ENCODE measurements at places on chromosomes 12 and 14.
A peak's percentile ranks its signal among the peaks of the same experiment; 100 is the strongest.

- no peak for DNase-seq
Measured at GRCh38 chr12:28086521-28087155, 103.6 kb upstream of the CCDC91 start.

- DNase-seq = peak; percentile 37
Measured at GRCh38 chr12:118103201-118103600, 610 bp downstream of the VSIG10 start.

GRCh38 chr14:28762303-28762954 is 4.2 kb upstream of the FOXG1 start:
- DNase-seq = no peak

DNA sequence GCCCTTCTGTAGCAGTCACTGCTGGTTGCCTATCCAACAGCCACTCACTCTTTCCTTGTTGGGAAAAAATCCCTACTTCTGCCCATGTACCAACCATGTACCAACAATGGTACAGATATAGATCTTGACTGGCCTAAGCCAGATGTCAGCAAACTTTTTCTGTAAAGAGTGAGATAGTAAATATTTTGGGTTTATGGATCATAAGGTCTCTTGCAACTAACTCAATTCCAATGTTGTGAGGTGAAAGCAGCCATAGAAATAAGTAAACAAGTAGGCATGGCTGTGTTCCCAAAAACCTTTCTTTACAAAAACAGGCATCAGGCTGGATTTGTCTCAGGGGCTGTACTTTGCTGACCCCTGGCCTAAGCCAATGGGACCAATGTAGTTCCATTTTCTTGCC is 73.5 kb downstream of the ARMH4 start:
- DNase-seq = no peak

DNA sequence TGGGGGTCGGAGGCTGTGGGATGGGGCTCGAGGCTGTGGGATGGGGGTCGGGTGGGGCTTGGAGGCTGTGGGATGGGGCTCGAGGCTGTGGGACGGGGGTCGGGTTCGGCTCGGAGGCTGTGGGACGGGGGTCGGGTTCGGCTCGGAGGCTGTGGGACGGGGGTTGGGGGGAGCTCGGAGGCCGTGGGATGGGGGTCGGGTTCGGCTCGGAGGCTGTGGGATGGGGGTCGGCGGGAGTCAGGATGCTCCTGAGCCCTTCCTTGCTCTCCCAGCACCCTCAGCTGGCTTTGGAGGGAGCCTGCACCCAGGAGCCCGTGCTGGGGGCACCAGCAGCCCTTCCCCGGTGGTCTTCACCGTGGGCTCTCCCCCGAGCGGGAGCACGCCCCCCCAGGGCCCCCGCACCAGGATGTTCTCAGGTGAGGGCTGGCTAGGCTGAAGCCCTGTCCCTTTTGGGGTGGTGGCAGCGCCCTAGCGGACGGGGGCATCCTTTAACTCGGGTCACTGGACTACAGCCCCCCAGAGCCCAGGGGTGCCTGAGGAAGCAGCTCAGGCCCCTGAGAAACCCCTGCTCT is 11.9 kb upstream of the PUS1 start:
- no peak for DNase-seq

- no peak for DNase-seq
Measured at GRCh38 chr14:101122237-101123141, 219.0 kb upstream of the RTL1 start.

- no peak for DNase-seq
Measured at GRCh38 chr12:49108958-49109404, 1.7 kb downstream of the LMBR1L start.

GRCh38 chr12:120402217-120402616 is 33.3 kb upstream of the MSI1 start:
- no peak for DNase-seq

DNA sequence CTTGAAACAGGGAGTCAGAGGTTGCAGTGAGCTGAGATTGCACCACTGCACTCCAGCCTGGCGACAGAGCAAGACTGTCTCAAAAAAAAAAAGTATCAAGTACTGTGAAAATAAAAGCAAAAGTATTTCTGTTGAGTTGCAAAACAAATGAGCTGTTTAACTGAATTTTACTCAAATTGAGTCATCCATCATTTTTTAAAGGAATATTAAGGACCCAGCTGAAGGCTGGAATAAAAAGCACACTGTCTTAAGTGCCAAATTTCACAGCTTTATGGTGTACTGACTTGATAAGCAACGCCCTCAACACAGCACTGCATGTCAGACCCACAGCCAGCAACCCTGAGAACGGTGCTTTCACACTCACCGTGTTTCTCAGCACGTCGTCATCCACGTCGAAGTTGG is 57.9 kb downstream of the AMN start:
- no peak for DNase-seq

DNA sequence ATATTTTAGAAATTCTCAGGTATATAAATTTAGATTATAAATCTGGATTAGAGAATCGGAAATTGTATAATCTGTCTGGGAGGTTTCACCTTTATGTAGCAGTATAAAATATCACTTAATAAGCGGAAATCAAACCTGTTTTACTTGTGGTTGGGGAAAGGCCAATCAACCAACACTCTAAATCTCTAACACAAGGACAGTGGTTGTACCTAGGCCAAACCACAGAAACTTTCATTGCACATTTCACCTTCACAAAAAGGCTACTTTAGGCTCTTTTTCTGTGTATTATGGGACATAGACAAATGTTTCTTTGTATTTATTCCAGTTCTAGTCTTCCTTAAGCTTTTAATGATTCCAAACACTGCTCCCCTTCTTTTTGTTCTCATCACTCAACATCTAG is 19.8 kb downstream of the ERH start:
- no peak for DNase-seq

DNA sequence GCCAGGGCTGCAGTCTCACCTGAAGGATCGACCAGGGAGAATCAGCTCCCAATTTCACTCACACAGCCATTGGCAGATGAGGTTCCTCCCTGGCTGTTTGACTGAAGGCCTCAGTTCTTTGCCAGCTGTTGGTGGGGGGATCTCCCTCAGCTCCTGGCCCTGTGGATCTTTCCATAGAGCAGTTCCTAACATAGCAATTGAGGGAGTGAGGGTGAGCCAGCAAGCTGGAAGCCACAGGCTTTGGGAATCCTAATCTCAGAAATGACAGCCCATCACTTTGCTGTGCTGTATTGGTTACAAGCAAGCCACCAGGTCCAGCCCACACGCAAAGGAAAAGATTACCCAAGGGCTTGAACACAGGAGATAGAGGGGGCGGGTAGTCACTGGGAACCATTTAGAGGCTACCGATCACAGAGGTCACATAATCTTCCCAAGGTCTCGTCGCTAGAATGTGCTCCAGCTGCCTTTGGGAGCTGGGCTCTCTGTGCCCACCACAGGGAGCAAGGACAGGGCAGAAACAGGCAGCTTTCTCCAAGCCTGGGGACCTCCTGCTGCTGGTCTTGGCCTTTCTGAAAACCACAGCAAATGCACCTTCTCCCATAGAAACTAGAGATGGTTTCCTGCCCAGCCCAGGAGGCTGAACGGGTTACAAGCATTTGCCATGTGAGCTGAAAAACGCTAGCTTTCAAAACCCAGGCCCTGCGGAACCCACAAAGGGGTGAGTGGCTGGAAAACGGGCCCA is 4.6 kb upstream of the OTUB2 start:
- DNase-seq = no peak

DNA sequence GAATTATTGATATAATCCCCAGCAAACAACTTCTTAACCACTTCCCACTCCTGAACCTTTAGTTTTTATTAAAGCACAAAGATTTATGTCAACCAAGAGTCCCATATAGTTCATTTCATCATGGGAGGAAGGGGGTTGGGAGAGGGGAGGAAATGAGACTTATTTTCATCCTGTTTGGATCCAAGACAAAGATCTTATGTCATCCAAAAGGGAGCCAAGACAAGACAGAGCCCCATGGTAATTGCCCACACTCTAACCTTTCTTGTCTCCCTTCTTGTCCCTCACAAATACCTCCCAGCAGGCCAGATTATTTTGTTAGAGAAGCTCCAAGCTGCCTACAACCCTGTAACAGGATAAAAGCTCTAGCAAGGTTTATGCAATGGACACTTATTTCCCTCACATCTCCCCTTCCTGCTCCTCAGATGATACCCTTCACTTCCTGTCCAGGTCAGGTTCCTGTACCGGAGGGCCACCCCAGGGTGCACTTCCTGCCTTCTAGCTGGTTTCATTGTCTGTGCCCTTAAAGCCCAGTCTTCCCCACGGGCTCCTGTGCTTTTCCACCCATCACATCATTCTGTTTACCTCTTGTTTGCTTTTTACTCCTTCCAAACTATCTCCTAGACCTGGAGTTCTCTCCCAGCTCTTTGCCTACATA is 123.7 kb upstream of the MDM1 start:
- DNase-seq = no peak

GRCh38 chr14:37063467-37064240 is 108.8 kb downstream of the SLC25A21 start:
- DNase-seq = no peak

- DNase-seq = no peak
Measured at GRCh38 chr12:27988594-27989233, 16.2 kb upstream of the PTHLH start.

DNA sequence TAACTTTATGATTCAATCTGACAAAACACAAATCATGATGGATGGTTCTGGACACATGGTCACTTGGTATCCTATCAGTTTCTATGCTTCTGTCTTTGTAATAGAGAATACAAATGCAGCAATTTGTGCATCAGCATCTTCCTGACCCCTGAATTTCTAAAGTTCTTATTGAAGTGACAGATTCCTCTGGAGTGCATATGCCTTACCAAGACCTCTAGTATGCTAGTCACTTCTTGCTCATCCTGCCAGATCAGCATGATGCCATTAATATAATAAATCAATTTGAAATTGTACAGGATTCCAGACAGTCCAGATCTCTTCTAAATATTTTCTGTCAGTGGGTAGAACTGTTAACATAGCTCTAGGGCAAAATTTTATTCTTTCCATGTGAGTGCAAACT is 40.6 kb upstream of the GLIPR1 start:
- no peak for DNase-seq

- no peak for DNase-seq
Measured at GRCh38 chr12:52685406-52685890, 5.2 kb upstream of the KRT1 start.

DNA sequence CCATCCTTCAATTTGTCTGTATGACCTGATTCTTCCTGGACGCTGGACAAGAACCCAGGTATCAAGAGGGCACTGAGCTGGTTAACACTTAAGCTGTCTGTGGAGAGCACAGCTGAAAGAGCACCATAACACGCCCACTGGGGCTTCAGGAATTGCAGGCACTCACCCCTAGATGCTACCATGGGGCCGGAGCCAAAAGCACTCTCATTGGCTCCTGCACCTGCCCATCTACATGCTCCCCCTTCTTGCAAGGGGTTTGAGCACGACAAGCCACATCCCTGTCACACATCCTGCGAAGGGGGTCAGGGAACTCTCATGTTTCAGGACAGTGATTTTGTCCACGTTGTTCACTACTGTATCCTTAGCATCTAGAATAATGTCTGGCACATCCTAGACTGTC is 35.1 kb upstream of the TBC1D15 start:
- no peak for DNase-seq

DNA sequence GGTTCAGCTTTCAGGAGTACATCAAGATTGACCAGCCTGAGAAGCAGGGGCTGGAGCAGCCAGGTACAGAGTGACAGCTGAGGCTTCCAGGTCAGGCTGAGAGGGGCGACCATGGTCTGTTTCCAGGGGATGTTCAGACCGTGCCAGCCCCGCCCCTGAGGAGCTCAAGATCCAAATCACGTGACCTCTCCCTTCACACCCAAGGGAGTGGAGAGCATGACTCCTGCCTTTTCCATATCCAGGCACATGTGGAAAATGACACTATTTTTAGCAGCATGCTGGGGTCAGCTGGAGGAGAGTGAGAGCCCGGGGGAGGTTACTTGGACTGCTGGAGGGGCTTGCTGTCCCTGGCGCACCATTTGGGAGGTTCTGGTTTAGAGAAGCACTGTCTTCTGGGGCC is 92.7 kb downstream of the B4GALNT3 start:
- no peak for DNase-seq

All from NCI-H774 (cell line).